ENCODE measurements at places on chromosomes 1 and 21.

GRCh38 chr1:16727190-16728111, 12.9 kb upstream of the RNU1-4 start:
- no peak for DNase-seq

- DNase-seq: no peak
Measured at GRCh38 chr1:198520524-198521254, 19.8 kb downstream of the ATP6V1G3 start.

DNA sequence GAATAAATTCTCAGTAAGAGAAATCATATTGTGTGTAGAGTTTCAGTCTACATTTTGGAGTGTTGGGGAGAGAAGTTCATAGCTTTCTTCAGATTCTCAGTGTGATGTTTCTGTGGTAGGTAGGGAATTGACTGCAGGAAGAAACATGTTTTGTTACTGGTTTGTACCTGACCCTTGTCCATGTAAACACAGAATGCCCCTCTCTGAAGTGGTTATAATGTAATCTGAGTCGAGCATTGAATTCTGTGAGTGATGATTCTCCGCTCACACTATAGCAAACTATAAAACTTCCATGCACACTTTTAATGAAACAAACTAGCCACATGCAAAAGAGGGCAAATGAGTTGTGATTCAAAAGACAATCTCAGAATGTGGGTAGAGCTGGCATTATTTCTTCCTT, 433.2 kb downstream of the USP25 start:
- no peak for DNase-seq

DNA sequence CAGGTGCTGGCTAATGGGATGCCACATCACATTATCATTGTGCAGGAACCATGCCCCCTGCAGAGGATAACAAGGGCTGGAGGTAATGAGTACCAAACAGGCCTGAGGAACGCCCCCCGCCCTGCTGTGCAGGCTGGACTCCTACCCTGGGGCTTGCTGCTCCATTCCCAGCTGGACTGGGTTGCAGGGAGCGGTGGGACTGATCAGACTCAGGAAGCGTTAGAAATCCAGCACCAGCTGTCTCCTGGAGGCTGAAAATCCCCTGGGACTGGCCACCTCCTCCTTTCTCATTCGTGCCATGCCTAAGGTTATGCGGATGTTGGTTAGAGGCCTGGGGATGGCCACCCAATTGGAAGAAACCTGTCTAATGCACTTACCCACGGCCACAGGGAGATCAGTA, 36.9 kb upstream of the POU3F1 start:
- DNase-seq: no peak

GRCh38 chr1:156645056-156645455, 3.1 kb downstream of the BCAN start:
- DNase-seq: no peak
